ENCODE measurements at places on chromosomes 1 and 21. TPM values are rescaled to one million over a fixed set of nuclear protein-coding genes. Genes with fewer than 3 reads are reported as not detected.

Gene U2AF1
- total RNA-seq, result 50.1 TPM

Gene GCSAML
- 1.3 TPM for total RNA-seq

GRCh38 chr1:243658594-243659105 lies 191.4 kb downstream of the AKT3 start:
- DNase-seq, result no peak

- DNase-seq, result no peak
Measured at GRCh38 chr1:219773775-219774174, 154.6 kb downstream of the SLC30A10 start.

DNA sequence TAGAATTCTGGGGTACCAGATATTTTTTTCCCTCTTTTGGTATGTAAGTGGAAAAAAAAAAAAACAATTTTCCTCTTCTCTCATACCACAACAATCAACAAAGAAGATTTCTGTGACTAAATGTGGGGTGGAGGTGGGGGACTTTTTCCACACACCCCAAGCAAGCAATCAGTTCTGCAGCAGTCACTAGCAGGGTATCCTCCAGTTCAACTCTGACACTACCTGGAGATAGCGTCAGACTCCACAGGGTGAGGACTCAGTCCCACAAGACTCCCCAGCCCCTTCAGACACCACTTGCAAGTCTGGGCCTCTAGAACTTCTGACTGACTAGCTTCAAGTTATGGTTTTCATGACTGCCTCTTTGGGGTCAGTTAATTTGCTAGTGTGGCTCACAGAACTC lies 6.2 kb downstream of the DHX9 start:
- no peak for DNase-seq
